ENCODE measurements at places on chromosomes 7 and 10.
A peak's percentile ranks its signal among the peaks of the same experiment; 100 is the strongest.

GRCh38 chr10:122033224-122033926 is 44.4 kb downstream of the TACC2 start:
- DNase-seq, result no peak

DNA sequence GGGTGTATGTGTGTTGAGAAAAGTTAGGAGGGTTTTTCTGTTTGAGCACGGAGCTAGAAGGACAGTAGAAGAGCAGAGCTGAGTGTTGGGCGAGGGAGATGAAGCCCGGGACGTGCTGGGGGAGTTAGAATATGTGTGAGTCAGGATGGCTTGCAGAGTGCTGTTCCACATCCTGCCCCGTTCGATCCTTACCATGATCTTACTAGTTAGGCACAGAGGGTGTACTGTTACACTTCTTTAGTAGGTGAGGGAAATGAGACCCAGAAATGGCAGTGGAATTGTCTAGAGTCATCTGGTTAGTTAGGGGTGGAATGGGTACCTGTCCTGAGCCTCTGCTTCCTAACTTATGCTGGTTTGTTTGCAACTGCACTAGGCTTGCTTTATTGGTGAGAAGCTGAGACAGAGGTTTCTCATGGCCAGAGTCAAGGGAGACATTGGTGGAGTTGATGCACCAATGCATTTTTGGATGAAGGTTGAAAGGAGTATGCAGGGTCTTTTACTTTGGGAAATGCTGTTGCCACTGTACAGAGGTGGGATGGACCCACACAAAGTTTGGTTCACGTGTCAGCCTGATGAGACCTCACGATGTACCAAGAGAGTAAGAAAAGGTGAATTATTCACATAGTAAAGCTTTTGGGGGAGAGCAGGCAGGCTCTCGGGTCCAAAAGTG is 42.4 kb downstream of the CCNY start:
- DNase-seq, result no peak

DNA sequence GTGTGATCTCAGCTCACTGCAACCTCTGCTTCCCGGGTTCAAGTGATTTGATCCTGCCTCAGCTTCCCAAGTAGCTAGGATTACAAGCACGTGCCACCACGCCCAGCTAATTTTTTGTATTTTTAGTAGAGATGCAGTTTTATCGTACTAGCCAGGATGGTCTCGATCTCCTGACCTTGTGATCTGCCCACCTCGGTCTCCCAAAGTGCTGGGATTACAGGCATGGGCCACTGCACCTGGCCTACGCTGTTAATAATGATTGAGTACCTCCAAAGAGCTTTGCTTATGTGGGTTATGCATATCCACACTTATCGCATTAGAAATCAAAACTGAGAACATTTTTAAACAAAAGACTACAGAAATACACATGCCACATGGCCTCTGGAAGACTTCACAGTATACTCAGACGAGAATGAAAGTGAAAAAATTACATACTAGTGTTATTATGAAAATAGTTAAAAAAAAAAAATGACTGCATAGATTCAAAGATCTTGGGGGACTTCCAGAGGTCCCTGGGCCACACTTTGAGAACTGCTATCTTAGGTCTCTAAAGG is 25.4 kb downstream of the RPP38 start:
- DNase-seq, result no peak

DNA sequence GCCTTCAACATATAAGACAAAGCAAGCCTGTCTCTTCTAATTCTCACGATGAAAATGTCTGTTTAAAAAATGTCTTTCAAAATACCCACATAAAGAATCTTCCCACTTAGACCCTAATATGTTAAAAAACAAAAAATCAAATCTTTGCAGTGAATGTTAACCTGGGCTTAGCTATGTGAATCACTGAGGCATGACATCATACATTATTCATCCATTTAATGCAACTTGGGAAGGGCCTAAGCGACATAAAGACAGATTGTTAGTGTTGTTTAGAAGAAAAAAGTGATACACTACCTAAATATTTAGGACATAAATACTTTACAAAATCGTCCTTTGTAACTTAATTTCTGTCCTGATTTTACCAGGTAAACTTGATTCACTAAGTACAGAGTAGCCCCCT is 648.5 kb upstream of the NRP1 start:
- DNase-seq, result no peak

DNA sequence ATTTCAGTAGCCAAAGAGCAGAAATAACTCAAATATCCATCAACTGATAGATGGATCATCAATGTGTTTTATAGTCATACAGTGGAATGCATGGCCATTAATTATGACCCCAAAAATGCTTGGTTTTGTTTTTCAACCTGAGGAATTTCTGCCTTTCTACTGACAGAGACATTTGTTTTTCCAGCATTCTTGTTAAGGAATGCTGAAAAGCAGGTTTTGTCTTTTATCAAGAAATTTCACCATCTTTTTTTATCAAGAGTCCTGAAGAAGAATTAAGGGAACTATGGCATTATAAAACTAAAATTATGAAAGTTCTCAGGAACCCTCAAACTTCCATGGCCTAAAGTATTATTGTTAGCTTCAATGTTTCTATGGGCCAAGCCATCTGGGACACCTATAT is 153.4 kb upstream of the THSD7A start:
- no peak for DNase-seq

DNA sequence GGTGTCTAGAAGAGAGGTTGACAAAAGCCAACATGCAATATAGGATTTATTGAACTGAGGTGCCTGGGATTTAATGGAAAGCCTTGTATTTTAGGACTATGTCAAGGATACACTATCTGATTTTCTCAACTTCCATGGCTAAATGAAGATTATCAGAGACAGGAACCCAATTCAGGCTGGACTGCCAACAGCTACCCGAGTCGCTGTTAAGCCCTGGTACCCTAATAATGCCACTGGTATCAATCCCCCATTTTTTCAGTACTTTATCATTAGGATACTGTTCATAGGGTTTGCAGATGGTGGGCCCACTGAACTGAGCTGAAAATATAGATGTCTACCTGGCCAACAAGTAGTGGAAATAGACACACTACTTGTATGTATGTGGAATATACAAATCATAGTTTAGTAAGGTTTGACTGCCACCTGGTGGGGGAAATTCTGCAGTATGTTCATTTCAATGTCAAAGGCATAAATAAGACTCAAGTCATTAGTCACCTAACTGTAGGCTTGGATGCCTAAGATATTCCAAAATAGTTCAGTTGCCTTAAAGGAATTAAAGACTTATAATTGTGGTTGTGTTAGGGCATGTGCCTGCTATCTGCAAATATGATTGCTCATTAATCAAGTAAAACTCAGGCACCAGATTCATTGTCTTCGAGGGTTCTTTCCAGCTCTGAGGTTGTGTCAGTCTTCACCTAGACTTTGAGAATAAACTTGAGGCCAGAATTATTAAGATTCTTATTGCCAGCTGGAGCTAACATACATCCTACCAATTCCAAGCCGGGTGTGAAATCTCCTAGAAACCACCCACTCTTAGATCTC is 34.1 kb upstream of the NOBOX start:
- peak; percentile 21 for DNase-seq

DNA sequence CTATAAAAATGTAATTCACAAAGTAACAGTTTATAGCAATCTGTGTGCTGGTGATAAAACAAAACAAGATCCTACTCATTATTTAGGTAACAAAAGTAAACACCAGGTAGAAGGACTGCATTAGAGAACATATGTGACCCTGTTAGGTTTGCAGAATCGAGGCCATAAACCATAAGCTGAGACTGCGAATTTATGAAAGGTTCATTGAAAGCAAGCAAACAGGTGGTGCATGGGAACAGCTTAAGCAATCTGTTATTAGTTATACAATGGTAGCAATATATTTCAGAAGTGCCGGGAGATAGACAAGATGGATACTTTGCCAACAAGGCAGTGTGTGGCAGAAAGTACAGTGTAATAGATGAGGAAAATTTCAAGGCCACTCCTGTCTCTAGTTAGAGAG is 23.5 kb upstream of the FAM133B start:
- DNase-seq, result no peak

- no peak for DNase-seq
Observed at GRCh38 chr7:151271699-151272355, 23.3 kb upstream of the SMARCD3 start.

GRCh38 chr10:54710918-54711317 is 90.1 kb downstream of the PCDH15 start:
- no peak for DNase-seq

GRCh38 chr7:115708013-115708341 is 322.6 kb downstream of the TFEC start:
- no peak for DNase-seq

- peak; percentile 36 for DNase-seq
Observed at GRCh38 chr10:137031-137430, 1.8 kb downstream of the ZMYND11 start.

DNA sequence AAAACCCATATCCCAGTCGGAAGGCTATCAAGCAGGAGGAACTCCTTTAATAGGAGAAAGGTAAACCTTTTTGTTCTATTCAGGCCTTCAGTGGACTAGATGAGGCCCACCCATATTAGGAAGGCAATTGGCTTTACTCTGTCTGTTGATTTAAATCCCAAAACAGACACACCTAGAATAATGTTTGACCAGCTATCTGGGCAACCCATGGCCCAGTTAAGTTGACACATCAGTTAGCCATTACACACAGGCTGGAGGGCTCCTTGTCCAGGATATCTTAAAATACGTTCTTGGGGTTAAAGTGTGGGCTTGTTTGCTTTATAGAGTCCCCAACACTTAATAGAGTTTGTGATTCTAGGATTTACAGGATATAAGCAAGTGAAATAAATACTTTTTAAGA is 339.0 kb upstream of the PRKCQ start:
- DNase-seq, result no peak

DNA sequence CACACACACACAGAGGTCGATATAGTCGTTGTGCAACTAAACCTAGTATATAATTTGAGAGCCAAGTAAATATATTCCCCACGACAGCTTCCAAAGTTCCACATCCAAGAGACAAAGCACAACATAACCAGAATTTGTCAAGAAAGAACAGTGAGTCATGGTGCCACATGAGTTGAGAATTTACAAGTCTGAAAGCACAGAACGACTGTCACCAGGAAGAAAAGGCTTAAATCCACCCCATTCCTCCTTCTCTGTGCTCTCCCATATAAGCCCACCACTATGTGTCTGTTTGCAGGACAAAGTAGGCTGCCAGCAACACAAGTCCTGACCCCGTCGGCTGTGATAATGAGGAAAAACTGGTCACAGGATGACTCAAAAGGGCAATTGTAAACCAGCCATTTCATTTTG is 32.8 kb downstream of the GSAP start:
- no peak for DNase-seq

- DNase-seq, result no peak
Observed at GRCh38 chr10:3955493-3955892, 170.5 kb upstream of the KLF6 start.

GRCh38 chr7:78970440-78970916 is 483.0 kb downstream of the MAGI2 start:
- DNase-seq, result no peak

- no peak for DNase-seq
Observed at GRCh38 chr7:64494912-64495461, 67.9 kb downstream of the ZNF680 start.

GRCh38 chr7:21412410-21412851 is 15.5 kb upstream of the SP4 start:
- DNase-seq, result peak; percentile 15

- DNase-seq, result no peak
Observed at GRCh38 chr10:6354168-6354772, 151.5 kb downstream of the PFKFB3 start.

GRCh38 chr10:114404171-114405010 is at the start of gene AFAP1L2:
TSS of gene AFAP1L2 (minus strand) at chr10:114404502. CDS start at chr10:114404455, 47 bp downstream.
- DNase-seq, result no peak

DNA sequence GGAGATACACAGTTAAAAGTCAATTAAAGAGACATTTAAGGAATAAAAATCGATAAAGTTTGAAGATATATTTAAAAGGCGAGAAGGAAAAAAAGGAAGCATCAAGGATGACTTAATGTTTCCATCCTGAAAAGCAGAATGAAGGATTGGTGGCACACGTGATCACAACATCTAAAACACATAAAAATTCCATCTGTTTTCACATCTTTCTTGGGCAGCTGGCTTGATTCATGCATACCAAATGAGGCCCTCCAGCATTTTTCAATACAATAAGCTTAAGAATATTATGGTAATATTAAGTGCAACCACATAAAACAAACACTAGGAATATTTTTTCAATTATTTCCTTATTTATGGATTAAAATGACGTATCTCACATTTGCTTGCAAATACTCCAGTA is 112.6 kb downstream of the TPK1 start:
- DNase-seq, result no peak

- no peak for DNase-seq
Observed at GRCh38 chr10:108052981-108053380, 888.5 kb upstream of the SORCS1 start.

DNA sequence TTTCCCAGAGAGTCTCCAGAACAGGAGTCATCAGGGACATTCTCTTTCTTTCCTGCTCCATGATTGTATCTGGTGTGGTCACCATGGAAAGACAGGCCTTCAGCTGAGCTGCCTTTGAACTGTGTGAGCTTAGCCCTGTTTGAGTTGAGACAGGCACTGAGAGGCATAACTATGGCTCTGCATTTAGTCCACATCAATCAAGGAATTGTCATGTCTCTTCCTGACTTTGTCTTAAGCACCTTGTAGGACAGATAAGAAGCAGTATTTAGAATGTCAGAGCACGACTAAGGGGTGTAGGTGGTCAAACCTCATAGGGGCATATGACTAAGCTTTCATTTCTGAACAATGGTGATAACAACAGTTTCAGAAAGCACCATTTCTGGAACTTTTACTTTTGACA is 53.5 kb downstream of the EPDR1 start:
- no peak for DNase-seq

- DNase-seq, result no peak
Observed at GRCh38 chr7:31648288-31648687, 38.7 kb upstream of the PPP1R17 start.

GRCh38 chr7:12895296-12895695 is 207.9 kb downstream of the ARL4A start:
- DNase-seq, result no peak

DNA sequence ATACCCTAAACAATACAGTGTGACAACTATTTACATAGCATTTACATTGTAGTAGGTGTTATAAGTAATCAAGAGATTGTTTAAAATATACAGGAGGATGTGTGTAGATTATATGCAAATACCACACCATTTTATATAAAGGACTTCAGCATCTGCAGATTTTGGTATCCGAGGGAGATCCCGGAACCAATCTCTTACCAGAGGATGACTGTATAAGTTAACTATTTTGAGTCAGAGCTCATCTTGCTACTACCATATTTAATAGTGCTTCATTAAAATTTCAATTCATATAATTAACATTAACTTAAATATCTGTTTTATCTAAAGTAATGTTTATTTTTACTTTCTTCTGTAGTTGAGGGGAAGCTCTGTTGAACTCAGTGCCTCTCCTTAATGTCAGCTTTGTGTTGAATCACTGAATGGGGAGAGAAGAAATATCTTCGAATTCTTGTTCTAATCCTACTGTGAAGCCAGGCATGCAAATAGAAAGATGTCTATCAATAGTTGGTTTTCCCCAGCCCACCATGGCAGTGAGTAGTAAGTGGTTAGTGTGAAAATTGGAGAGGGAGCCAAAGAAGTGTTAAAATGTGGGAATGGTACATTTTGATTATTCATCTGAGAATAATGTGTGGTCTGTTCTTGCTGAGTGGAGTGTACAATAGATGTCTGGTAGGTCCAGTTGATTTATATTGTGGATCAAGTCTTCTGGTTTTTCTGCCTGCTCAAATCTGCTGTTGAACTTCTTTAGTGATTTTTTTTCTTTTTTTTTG is 90.1 kb upstream of the CYP26C1 start:
- DNase-seq, result no peak

Data from CD4-positive, alpha-beta T cell treated with Interleukin-6 at 100 ng/mL for 8 hours (primary cell).